Renal cortex interstitium (tissue), 15 donors: ENCODE measurements at places on chromosomes 12 and 14.
A peak's percentile ranks its signal among the peaks of the same experiment; 100 is the strongest.

DNA sequence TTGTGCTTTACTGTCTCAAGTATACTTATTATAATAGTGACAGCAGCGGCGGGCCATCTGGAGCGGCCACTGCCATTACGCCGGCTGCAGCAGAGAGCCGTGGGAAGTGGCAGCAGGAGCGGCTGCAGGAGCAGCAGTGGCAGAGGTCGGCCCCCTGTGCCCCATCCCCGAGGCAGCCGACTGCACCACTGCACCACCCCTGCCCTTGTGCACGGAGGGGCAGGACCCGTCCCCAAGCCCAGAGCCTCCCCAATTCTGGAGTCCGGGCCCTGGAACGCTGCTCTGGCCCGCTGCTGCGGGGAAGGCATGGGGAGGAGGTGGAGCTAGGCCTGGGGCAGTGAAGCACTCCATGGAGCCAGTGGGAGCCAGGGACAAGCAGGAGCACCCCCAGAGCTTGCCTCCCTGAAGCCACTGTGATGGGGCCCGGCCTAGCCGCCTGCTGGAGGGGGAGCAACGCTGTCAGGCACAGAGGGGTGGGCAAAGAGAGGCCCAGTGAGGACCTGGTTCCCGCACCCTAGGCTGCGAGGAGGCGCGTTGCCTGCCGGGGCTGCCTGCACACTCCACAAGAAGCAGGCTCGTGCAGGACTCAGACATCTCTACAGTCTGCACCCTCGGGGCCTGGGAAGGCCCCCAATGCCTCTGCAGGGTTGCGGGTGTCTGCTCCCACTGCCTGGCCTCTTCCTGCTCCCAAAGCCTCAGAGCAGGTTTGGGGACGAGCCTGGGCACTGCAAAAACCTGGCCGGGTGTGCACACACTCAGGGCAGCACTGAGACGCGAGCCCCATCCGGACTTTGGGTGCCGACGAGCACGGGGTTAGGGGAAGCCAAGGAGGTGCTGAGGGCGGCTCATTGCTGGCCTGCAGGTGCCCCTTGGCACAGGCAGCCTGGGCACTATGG is 74.2 kb upstream of the RASSF8 start:
- DNase-seq: no peak

DNA sequence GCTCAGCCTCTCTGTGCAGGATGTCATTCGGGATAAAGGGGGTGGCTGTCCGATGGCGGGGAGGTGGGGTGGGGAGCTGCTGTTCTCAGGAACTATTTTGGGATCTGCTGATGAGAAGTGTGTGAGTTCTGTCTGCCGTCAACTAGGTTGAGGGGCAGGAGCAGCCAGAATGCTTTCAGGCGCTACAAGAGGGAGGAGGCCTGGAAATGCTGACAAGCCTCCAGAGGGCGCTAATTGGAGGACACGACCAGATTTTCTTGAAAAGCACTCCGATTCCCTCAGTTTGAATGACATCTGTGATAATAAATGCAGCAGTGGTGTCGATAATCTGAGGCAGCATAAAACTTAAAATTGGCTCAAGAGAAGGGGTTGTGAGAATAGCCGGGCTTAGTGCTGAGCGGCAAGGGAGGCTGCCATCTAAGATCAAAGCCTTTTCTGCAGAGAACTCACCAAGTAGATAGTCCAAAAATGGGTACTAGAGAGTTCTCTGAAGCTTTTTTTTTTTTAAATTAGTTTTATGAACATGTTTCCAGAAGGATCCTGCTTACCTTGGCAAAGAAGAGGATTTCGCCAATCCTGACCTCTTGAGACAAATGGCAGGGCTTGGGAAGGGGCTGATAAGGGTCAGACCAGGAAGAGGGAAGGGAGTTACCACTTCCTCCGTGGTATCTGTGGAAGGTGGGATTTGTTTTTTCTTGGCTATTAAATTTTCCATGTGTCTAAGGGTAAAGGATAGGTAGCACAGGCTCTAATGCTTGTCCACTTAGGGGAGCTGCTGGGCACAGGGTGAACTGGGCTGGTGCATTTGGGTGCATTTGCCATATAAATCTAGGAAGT is 94.4 kb downstream of the CRACR2A start:
- DNase-seq: no peak

DNA sequence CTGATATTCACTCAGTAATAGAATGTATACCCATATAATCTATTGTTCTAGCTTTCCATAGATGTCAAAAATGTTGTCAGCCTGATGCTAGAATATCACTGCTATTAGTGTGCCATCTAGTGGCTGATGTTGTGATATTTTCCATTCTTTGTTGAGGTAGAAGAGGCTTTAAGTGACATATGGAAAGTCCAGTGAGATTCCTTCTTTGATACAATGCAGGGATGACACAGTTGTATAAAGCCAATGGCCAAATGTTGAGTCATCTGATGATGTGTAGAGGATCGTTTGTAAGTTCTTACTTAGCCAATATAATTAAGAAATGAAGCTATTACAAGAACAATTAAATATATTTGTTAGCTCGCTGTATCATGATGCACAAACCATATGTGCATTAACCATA is 58.1 kb upstream of the PCED1B start:
- peak; percentile 55 for DNase-seq

GRCh38 chr12:30448038-30448437 is 247.6 kb downstream of the IPO8 start:
- DNase-seq: no peak

- DNase-seq: no peak
Measured at GRCh38 chr12:108146035-108146893, 17.2 kb downstream of the WSCD2 start.

DNA sequence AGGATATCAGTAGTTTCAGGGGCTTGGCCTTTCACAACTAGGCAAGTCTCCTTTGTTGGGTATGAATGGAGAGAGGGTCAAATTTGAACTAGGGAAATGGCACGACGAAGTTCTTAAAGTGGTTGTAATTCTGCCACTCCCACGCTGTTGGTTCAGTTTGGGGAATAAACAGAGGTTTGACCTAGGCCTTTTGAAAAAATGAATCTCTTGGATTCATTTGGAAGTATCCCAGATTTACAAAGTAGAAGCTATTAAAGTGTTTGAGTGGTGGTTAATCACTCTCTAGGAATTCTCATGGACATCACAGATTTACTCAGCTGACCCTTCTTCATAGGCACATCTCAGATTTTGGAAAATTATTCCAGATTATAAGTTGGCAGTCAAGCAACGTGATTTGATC is 14.8 kb downstream of the BATF start:
- DNase-seq: no peak

GRCh38 chr12:9710584-9711375 is 22.1 kb downstream of the CLECL1 start:
- DNase-seq: no peak

- peak; percentile 74 for DNase-seq
Measured at GRCh38 chr12:109695961-109696461, 17.6 kb upstream of the FAM222A start.

- DNase-seq: no peak
Measured at GRCh38 chr12:92362126-92362525, 216.5 kb upstream of the BTG1 start.

GRCh38 chr12:76252031-76252430 is 96.2 kb downstream of the BBS10 start:
- DNase-seq: no peak

- no peak for DNase-seq
Measured at GRCh38 chr14:74682169-74682952, 30.5 kb downstream of the AREL1 start.

DNA sequence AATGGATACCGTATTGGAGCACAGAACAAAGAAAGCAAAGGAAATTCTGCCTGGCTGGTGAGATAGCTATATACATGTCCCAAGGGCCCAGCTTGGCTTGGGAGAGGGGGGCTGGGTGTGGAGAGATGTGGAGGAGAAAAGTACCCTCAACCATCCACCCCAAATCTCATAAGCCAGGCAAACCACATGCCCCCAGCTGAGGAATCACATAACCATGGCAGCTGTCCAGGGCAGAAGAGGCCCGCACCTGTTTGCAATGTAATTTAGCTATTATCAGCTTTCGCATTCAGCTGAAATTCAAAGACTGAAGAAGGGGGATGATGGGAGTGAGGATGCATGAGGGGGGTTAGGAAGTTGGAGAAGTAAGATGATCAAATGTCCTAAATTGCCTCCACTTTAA is 196.1 kb downstream of the TBX5 start:
- no peak for DNase-seq

DNA sequence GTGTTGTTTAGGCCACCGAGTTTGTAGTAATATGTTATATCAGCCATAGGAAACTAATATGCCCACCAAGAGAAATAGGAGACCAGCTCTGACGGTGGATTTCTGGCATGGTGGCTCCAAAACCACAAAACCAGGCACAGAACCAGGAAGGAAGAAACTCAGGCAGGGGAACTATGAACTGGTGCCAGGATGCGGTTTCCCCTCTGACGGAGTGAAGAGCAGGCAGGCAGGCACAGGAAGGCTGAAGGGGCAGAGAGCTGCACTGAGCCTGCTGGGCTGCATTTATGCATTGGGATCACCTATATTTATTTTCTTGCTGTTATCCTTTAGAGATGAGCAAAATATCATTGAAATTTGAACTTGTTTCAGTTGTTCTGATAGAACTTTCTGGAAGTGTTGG is 479.4 kb downstream of the VRK1 start:
- DNase-seq: no peak

DNA sequence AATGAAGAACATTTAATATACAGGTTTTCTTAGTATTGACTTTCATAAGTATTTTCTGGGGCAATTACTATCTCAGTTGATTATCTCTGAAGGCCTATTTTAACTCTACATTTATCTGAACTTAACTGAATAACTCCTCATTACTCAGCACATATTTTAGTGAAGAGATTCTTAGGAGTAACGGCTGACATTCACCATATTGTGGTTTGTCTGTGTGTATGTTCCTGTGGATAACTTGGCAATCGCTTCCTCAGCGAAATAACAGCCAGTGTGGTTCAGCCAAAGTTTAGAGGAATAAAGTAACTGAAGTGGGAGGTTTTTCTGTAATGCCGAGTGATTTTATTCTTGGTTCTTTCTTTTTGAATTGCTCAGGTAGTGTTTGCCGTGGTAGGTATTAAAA is 168.0 kb downstream of the RAD51B start:
- DNase-seq: peak; percentile 75

GRCh38 chr12:71727958-71728357 is 26.7 kb upstream of the RAB21 start:
- no peak for DNase-seq

GRCh38 chr12:5257763-5258495 is 174.0 kb upstream of the NTF3 start:
- DNase-seq: no peak

DNA sequence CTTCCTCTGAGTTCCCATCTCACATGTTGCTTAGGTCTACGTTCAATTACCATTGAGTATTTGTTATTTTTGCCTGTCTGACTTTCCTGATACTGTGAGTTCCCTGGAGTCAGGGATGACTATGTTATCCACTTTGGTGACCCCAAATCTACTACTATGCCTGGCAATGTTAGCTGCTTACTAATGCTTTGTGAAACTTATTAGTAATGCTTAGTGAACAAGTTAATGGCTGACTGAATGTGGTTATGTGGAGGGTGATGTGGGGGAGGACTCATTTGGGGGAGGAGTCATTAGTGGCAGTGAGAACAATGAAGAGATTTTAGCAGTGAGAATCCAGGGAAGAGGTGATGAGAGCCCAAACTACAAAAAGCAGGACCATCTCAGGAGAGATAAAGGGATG is 121.6 kb downstream of the KTN1 start:
- no peak for DNase-seq

DNA sequence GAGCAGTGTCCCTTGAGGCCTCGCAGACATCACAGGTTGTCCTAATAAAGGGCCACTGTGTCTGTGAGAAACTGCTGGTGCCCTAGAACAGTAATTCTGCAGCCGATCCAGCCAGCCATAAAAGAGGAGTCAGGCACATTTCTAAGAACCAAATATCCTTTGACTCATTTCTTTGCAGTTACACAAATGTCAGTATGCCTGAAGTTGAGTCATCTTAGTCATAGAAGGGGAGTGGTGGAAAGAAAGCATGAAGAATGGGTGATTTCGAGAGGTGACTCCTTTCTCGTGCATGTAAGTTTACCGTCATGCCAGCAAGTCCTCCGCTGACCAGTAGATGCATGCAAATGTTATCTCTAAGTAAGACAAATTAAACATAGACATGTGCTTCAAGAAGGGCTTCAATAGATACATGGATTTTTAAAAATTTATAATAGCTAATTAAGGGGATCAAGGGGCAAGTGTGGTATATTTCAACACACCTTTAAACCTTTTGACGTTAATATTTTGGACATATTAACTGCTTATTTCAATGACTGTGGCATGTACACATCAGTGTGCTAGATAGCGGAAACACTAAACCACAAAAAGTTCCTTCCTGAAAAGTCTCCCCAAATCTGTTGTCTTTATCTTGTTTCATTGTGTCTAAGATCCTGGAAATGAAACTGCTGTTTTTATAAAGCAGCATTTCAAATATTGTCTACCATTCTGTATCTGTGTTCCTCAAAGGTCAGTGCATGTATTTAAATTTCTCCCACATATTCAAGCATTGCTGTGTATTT is 497.4 kb downstream of the NPAS3 start:
- no peak for DNase-seq
